ENCODE measurements at places on chromosomes 7 and 10.
A peak's percentile ranks its signal among the peaks of the same experiment; 100 is the strongest.

DNA sequence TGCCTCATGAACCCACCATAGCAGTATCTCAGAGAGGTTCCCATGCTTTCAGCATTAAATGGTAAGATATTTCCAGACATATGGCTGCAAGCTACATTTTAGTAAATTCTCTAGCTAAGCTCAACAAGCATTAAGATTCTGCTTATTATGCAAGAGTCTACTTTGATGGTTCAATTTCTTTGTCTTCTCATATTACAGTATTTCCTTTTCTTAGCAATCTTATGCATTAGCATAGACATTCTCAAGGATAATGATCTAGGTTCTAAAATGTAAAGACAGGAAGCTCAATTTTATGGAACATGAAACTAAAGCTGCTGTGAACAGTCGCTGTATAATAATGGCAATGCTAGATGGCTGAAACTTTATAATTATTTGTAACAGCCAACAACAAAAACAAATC is 39.2 kb downstream of the MEOX2 start:
- no peak for DNase-seq

GRCh38 chr10:71392292-71392691 is 4.4 kb upstream of the CDH23 start:
- no peak for DNase-seq

GRCh38 chr7:55498142-55498541 is 74.2 kb downstream of the VOPP1 start:
- no peak for DNase-seq

GRCh38 chr10:91247360-91248111 is 27.1 kb downstream of the PCGF5 start:
- no peak for DNase-seq

DNA sequence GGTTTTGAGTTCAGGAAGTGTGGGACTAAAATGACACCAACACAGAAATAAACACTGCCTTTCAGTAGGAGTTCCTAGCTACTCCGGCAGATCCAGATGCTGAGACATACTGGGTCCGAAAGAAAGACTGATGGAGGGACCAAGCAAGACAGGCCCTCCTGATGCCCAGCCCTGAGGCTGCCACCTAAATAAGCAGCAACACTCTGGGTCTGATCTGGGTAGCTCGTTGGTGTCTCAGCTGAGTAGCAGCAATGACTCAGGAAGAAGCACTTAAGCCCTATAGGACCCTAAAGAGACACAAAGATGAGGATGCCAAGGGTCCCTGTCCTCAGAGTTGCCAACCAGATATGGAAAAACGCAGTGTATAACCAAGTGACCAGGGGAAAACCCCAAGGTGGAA is 190.7 kb downstream of the FAM107B start:
- no peak for DNase-seq

GRCh38 chr7:42645906-42646305 is 266.0 kb downstream of the C7orf25 start:
- no peak for DNase-seq

GRCh38 chr10:17009212-17009700 is 120.4 kb downstream of the CUBN start:
- no peak for DNase-seq

- peak; percentile 43 for DNase-seq
Measured at GRCh38 chr10:103053659-103054581, 135.8 kb downstream of the CNNM2 start.

- DNase-seq: no peak
Measured at GRCh38 chr10:75028748-75029147, 82.7 kb upstream of the SAMD8 start.

GRCh38 chr7:5629941-5630340 is 151.5 kb downstream of the RNF216 start:
- no peak for DNase-seq

DNA sequence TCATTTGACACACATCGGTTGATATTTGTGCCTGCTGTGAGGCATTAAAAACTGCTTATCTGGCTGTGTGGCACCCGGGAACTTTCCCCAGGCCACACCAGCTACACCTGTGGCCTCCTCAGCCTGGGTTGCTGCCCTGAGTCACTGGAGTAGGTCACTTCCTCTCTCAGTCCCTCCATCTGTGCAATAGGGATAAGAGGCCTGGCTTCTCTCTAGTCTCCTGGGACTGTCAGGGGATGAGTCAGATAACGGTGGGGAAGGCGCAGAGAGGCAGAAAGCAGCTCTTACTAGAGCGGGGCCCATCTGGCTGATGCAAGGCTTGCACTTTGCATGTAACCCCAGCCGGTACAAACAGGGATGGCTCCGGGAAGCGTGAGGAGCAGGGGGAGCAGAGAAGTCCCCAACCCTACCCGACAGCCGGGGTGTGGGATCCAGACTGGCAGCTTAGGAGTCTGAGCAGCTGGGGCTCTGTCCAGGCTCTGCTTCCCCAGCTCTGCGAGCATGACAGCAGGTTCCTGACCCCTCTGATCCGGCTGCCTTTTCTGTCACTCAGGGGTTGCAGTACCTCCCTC is 34.0 kb downstream of the DNAJB12 start:
- DNase-seq: no peak

- DNase-seq: no peak
Measured at GRCh38 chr7:98088109-98088508, 18.6 kb upstream of the LMTK2 start.

GRCh38 chr10:7515439-7515838 is 104.6 kb upstream of the SFMBT2 start:
- no peak for DNase-seq

DNA sequence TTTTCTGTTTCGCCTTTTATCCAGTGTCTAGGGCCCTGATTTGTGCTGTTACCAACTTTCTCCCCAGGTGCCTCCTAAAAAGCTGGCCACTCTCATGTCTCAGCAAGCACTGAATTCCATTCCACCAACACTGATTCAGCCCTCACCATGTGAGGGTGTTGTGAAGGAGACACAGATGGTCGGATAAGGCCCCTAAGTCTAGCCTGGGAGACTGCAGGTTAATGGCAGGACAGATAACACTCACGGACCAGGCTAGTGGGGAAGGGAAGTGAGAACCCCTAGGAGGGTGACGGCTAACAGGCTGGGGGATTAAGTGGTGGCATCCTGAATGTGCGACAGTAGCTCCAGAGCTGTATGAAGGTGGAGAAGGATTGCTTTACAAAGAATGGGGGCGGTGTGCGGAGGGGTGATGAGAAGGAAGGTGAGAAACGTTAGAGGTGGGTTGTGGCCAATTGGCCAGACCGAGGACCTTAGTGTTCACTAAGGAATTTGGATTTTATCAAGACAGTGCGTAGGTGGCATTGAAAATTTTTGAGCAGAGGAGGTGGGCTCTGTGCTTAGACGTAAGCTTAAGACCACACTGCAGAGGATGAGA is 3.8 kb upstream of the DUSP5 start:
- DNase-seq: no peak

All from prostate gland (tissue), 2 donors.